Stimulated activated CD8-positive, alpha-beta memory T cell treated with anti-CD3 and anti-CD28 coated beads, Interleukin-4, amount 100 ng/mL, for 4 hours (primary cell): ENCODE measurements at places on chromosomes 13 and 19.

GRCh38 chr13:43880926-43881325 lies 1.2 kb downstream of the LACC1 start:
- DNase-seq: no peak

DNA sequence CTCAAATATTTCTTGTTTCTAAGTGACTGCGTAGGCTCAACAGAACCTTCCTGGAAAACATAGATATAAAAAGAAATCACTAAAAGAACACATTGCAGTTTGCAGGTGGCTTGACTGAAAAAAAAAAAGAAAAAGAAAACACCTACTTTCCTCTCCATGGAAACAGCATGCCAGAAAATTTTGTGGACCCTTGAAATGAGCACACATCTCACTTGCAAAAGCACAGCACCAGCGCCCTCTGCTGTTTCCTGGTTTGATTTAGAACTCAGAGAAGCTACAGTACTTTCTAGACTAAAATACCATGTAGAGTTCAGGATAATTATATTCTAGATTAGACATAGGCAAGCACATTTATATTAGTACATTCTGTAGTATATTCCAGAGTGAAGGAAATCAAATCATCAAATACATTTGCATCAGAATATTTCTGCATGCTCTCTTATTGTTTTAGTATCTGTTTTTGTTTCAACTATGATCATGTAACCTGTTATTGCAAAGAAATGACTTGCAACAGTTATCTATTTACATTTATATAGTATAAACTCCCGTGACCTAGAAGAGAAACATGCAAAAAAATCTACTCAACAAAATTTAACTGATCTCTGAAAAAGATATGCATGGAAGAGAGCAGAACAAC lies 22.3 kb upstream of the XPO4 start:
- DNase-seq: peak; percentile 61

DNA sequence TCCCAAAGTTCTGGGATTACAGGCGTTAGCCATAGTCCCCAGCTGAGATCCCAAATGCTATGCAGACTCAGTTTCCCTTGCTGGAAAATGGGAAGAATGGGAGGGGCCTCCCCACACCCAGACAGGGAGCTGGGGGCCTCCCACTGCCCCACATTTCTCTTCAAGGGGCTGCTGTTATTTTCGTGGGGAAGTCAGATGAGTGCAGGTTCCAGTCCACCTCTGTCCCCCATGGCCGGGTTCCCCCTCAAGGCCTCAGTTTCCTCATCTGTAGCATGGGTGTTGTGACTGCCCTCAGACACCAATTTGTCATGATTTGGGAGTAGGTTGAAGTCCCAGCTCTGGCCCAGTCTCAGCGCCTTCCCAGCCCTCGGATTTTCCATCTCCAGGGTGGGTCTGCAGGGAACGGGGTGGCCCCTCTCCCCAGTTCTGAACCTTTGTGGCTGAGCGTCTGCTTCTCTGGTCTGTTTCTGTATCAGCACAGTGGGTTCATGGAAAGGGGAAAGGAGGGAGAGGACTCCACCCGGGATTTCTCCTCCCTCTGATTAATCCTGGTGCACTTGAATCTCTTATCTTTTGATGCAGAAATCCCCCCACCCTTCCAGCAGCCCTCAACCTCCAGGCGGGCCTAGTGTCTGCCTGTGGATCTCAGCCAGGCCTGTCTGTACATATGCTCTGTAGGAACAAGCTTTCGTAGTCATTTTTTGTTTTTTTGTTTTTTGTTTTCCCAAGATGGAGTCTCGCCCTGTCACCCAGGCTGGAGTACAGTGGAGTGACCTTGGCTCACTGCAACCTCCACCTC lies 12.2 kb downstream of the NFIC start:
- DNase-seq: no peak

GRCh38 chr19:47523473-47523872 lies 8.6 kb upstream of the NAPA start:
- no peak for DNase-seq

GRCh38 chr19:56732976-56733375 lies 61.4 kb upstream of the ZNF835 start:
- no peak for DNase-seq

DNA sequence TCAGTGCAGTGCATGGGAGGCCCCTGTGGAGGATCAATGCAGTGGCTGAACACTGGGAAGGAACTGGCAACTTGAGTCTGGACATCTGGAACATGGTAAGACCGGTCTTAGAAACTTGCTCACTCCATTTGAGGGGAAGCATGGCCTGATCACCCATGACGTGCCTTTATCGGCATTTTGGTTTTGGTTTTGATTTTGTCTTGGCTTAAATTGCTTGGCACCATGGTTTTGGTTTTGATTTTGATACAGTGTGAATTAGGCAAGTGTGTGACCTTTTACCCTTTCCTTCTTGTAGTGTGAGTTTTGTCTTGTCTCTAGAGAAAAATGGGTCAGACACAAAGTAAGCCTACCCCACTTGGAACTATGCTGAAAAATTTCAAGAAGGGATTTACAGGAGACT lies 77.3 kb downstream of the ZNF486 start:
- DNase-seq: no peak

- no peak for DNase-seq
Observed at GRCh38 chr19:55678121-55678671, 3.2 kb downstream of the EPN1 start.

DNA sequence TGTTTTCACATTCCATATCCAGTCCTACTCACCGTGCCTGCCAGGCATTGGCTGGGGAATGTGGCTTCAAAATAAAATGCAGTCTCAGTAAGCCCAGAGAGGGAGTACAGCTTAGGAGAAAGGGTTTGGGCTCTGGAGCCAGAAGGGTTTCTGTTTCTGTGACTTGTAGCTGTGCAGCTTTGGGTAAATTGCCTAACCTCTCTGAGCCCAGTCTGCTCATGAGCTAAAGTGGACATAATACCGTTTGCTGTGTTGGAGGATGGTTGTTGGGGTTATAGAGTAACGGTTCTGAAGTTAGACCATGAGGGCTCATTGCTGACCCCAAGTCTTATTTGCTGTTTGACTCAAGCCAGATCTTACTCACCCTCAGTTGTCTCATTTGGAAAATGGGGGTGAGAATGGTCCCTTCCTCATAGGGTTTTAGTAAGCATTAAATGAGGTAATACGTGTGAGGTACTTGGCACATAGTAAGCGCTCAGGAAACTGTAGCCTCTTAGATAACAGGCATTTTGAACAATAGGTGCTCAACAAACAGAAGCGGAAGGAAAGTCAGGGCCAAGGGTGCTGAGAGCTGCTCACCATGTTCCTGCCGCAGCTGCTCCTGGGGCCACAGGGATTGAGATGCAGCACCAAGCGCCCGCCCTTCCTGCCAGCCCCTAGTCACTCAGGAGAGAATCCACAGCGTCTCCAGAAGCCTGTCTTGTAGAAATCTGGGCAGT lies 45.5 kb downstream of the C13orf42 start:
- DNase-seq: no peak

DNA sequence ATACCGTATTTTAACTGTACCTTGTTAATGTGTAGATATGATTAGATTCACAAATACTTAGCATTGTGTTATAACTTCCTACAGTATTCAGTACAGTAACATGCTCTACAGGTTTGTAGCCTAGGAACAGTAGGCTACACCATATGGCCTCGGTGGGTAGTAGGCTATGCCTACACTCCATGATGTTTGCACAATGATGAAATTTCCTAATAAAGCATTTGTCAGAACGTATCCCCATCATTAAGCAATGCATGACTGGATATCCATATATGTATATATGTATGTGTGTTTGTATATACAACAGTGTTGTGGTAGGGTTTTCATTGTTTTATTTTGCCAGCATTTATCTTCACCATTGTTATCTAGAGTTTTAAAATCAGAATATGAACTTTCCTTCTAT lies 119.4 kb downstream of the SLC7A1 start:
- no peak for DNase-seq

DNA sequence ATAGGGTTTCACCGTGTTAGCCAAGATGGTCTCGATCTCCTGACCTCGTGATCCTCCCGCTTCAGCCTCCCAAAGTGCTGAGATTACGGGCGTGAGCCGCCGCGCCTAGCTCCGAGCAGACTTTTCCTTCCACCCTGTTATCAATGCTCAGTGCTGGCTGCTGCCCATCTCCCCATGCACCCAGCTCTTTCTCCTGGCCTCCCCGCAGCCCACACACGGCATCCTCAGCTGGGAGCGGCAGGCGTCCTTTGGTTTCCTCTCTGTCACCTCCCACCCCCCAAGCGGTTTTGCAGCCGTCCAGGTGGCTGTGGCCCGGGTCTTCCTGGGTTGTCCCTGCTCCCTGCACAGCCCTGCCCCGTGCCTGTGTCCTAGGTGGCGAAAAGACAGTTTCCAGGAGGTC lies 12.1 kb downstream of the PRR22 start:
- DNase-seq: no peak

DNA sequence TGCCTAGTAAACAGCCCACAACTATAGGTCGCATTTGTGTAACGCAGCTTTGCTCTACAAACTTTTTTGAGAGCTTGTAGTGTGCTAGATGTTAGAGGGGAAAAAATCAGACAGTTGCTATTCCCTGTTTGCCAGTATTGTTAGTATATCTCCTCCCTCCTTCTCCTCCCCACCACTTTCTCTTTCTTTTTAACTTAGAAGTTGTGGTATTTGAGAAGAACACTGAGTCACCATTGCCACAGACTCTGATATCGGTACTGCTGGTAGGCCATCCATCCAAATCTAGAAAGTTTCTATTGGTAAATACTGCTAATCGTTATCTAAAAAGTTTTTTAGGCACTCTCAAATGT lies 666 bp downstream of the POMP start:
- no peak for DNase-seq

- DNase-seq: no peak
Observed at GRCh38 chr19:3748965-3749364, 12.5 kb downstream of the APBA3 start.
